Heart left ventricle (tissue), 16 donors: ENCODE measurements at places on chromosomes 6 and 20. TPM values are rescaled to one million over a fixed set of nuclear protein-coding genes. Genes with fewer than 3 reads are reported as not detected.
A peak's percentile ranks its signal among the peaks of the same experiment; 100 is the strongest.

DNA sequence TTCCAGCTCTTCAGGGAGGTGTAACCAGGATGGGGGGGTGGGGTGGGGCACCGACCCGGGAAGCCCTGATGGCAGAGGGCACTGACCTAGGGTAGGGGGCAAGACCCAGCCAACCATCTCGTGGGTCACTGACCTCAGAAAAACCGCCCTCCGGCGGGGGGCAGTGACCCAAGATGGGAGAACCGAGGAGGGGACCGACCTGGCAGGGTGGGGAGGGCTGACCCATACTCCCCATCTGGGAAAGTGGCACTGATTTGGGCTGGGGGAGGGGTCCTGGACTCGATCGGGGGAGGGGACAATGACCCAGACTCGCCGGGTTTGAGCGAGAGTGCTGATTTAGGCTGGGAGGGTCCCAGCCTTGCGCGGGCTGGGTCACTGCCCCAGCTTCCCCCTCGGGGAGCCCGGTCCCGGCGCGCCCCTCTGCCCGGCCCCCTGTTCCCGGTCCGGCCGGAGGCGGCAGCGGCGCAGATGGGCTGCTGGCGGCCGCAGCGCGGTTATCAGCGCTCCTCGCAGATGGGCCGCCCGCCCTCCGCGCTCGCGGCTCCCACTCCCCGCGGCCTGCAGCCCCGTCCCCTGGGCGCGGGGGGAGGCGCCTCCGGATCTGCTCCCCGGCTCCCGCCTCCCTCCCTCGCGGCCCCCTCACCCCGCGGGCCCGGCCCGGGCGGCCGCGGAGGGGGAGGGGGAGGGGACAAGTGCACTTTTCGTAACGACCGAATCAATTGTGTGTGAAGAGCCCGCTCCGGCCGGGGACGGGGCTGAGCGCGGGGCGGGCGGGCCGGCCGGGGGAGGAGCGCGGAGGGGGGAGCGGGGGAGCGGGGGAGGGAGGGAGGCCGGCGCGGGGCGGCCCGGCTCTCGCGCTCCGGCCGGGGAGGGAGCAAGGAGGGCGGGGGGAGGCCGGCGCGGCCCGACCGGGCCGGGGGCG is 2.2 kb downstream of the NOL4L start:
- DNase-seq: peak; percentile 30

GRCh38 chr20:36004045-36004444 is 35.7 kb downstream of the CNBD2 start:
- DNase-seq: no peak

GRCh38 chr6:169618526-169619490 is 83.0 kb downstream of the WDR27 start:
- DNase-seq: no peak

- no peak for DNase-seq
These were observed 27.1 kb downstream of the CDS2 start for GRCh38 chr20:5153612-5154542.

- DNase-seq: no peak
These were observed 45.6 kb upstream of the BEND6 start for GRCh38 chr6:56909115-56909907.

Gene BAK1
- 13.9 TPM for total RNA-seq

DNA sequence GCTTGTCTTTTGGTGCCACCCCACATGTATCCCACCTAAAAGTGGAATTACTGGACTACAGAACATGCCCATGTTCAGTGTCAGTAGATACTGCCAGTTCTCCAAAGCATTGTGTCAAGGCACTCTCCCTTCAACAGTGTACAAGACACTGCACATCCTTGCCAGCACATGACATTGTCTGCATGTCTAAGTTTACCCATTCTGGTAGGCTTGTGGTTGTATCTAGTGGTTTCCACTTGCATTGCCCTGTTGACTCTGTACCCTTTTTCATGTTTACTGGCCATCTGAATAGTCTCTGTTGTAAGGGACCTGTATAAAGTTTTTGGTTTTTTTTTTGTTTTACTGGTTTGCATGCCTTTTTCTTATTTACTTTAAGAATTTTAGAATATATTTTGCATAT is 222.4 kb upstream of the CNR1 start:
- no peak for DNase-seq

- DNase-seq: no peak
These were observed 15.7 kb upstream of the UNC93A start for GRCh38 chr6:167275436-167275835.

Gene CTCFL
- total RNA-seq: not detected
